Hematopoietic multipotent progenitor cell treated with erythropoietin and hydrocortisone succinate and interleukin-3 and kit ligand, for 8 days (in vitro differentiated cells): ENCODE measurements at places on chromosomes 11 and 22.

DNA sequence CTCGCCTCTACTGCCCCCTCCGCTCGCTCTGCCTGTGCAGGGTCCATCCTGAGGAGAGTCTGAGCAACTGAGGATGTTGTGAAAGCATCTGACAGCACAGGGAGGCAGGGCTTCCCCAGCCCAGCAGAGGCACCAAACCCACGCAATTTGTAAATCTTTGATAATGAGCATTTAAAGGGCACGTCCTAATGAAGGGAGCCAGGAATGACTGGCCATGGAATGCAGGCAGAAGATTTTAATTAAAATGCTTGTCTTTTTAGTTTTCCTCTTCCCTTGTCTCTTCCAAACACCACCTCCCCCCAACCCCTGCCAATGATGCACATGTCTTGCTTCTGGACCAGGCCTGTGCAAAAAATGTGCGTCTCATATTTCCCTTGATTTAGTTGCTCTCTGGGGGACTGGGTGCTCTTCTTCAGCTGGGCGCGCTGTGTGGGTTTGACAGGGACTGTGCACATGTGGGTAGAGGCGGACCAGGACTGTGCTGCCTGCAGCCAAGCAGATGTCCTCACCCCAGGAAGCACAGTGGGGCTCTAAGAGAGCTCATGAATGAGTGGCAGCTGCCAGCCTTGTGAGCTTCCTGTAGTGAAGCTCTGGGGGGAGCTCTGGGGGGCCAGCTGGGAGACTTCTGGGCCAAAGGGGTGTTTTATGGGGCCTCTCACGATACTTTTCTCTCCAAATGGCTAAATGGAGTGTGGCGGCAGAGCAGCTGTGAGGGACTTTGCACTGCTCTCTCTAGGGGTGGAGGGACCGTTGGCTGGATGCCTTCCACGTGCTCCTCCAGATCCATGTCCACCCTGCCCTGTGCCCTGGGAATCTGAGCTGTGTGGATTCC is 273.5 kb downstream of the ST3GAL4 start:
- DNase-seq, result no peak

- no peak for DNase-seq
These were observed 314.5 kb upstream of the CCDC90B start for GRCh38 chr11:83600661-83601060.

GRCh38 chr11:406796-407650 is 7.8 kb downstream of the SIGIRR start:
- DNase-seq, result peak; percentile 82

GRCh38 chr11:66070604-66071380 is 720 bp downstream of the PACS1 start:
- no peak for DNase-seq

DNA sequence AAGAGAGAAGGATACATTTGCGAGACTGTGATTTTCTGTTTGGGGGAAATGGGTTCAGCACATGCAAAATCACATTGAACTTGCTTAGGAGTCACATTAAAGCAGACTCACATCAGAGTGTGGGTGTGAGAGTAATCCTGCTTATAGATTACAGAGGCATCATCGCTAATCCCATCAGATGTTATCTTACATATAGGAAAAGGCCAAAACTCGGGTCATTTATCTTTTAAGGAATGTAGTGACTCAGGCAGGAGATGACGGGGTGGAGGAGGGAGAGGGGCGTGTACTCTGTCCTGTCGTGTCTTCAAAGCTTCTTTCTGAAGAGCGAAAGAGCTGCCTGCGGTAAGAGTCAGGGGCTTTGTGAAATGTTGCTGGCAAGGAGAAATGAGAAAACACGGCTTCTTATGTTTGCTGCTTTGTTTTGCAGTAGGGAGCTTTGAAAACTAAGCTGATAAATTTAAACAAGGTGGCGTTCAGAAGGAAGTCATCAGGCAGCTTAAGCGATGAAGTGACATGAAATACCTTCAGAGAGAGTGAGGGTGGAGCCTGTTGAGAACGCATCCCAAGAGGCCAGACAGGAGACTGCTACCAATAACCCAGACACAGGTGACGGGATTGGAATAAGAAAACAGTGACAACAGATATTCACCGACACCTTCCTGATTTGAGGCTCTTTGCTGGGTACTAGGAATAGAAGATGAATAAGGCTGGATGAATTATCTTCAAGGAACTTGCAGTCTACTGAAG is 2.2 kb upstream of the C11orf16 start:
- no peak for DNase-seq

DNA sequence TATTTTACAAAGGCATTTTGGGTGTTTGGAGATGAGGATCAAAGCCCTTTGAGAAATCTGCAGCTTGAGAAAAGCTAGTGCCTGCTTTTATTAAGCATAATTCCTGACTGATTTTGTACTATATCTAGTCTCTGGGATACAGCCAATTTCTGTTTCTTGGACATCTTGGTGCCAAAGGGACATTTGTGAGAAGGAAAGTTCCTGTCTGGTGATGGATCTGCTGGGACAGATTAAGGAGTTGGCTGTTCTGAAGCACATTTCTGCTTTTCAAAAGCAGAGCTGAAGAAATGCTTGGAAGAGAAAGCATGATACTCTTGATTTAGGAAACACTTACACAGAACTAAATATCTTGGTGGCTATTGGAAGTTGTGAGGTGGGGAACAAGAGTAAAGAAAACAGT is 254.6 kb upstream of the CCDC90B start:
- DNase-seq, result no peak

- DNase-seq, result no peak
These were observed 90.1 kb downstream of the PDHX start for GRCh38 chr11:35006389-35007128.

GRCh38 chr11:77821349-77821851 is 456 bp downstream of the AAMDC start:
- no peak for DNase-seq

GRCh38 chr22:29093501-29094300 is 20.9 kb downstream of the KREMEN1 start:
- DNase-seq, result no peak

GRCh38 chr11:123729602-123730001 is 11.9 kb downstream of the ZNF202 start:
- no peak for DNase-seq

DNA sequence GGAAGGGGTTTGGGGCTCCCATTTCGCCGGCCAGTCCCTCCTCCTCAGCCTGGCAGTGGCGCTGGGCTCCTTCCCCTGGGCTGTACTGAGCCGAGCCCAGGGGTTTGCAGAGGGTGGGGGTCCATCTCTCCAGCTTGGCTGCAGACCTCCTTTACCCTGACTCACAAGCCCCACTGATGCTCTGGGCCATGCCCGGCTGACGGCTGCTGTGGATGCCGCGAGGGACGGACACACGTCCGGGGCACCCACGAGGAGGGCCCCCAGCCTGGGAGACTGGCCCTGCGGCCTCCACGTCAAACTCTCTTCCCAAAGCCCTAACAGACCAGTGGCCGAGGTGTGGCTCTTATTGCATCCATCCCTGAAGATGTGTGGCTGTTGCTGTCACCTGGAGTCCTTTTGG is 14.1 kb downstream of the PMM1 start:
- no peak for DNase-seq

GRCh38 chr22:39833093-39833492 is 60.5 kb downstream of the ENTHD1 start:
- DNase-seq, result no peak

DNA sequence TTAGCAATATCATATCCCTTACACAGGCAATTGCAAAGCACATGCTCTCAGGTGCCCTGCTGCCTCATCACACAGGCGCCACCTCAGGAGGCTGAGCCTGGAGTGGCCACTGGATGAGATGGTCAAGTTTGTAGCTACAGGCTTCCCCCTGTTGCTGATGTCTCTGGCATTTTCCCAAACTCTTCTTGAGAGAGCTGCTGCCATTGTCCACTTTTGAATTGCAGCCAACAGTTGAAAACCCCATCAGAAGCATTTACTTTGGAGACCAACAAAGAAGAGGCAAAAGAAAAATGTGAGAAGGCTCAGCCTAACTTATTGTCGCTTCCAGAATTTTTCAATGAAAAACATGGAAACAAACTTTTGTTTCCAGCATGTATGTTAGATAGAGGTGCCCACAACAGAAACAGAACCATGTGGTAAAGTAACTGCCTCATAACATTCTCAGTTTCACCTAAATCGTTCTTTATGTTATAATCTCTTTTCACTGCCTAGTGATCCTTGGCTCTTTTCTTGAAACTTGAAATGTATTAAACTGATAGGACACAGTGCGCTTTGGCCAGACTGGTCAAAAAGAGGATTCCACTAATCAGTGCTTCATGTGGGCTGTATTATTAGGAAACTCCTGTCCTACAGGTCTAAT is 47.6 kb upstream of the OR8B8 start:
- no peak for DNase-seq

GRCh38 chr22:49899530-49899929 is 18.7 kb downstream of the ALG12 start:
- DNase-seq, result no peak

- DNase-seq, result no peak
These were observed 17.1 kb downstream of the YPEL1 start for GRCh38 chr22:21718499-21718898.

- no peak for DNase-seq
These were observed 77.4 kb downstream of the SOX6 start for GRCh38 chr11:16278979-16279378.

DNA sequence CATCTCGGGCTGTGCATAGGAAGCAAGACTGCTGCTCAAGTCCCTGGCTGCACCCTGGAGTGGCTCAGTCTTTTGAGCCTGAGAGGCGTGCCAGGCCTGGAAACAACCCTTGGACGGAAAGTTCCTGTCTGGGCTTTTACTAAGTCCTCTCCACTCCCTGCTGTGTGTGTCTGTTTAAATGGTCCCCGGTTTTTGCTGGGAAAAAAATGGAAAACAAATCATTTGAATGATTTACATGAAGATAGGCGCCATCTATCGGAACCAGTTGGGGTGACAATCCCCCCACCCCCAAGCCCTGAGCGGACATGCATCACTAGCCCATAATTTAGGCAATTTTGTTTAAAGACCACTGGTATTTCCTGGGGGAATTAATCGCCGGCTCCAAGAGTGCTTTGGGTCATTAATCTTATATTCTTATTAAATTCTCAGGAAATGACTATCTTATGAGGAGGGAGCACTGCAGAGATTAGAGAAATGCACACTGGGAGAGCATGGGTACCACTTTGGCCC is 2.7 kb upstream of the GAB2 start:
- DNase-seq, result peak; percentile 56

GRCh38 chr11:120337355-120338106 is 1.3 kb downstream of the ARHGEF12 start:
- peak; percentile 31 for DNase-seq

- DNase-seq, result no peak
These were observed 56.4 kb upstream of the PITPNB start for GRCh38 chr22:27975381-27976013.

DNA sequence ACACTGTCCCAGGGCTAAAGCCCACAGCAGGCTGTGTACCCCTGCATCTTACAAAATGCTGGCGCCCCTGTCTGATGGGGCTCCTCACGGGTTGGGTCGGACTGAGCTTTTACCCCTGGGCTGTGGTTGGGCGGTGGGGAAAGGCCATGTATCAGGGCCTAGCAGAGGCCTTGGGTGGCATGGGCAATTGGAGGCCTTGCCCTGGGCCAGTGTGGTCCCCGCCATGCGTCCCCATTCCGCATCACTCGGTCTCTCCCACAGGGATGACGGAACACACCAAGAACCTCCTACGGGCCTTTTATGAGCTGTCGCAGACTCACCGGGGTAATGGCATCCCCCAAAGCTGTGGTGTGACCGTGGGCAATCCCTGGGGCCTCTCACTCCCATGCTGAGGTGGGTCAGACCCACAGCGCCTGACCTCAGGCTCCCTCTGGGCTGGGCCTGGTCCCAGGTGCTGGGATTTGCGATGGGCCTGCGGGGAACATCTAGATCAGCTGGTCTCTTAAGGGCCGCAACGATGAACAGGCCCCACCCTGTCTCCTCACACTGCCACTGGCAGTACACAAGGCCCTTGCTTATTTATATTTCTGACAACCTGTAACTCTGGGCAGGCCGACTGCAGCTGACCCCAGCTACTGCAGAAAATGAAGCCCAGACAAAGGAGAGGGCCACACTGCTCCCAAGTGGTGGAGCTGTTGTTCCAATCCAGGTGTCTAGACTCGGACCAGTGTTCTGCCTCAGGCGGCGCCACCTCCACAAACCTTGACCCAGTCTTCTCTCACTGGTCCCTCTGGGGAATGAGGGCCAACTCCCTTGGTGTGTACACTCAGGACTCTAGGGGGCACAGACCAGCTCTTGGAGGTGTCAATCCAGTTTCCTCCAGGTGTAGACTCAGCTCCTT is 12.3 kb downstream of the SLC16A8 start:
- DNase-seq, result no peak

DNA sequence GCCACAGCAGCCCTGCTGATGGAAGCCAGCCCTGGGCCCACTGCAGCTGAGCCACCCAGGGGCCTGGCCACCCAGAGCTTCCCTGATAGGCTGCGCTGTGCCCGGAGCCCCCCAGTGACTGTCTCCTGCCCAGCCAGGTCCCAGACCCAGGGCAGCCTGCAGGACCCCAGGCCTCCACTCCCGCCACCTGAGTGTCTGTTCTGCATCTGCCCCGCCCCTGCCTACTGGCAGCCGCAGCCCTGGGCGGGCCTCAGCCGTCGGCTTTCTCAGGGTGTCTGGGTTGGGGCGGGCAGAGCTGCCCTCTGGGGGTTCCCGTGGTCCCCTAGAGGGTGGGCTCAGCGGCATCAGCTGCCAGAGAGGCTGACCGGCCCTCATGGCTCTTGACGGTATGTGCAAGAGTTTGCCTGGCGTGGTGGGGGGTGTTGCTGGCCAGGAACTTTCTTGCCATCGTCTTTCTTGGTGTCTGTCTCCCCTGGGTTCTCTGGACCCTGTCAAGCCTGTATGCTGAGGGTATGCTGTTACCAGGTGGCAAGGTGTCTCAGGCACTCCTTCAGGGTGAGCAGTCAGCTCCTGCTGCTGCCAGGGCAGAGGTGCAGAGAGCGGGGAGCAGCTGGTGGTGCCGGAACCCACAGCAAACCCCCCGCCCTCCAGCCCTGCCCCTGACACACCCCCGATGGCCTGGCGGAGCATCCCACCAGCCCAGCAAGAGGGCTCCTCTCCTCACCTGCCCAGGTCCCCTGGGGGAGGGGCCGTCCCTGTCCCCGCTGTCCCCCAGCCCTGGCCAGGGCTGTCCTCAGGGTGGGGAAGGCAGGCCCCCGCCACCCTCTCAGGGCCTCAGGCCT is 12.2 kb upstream of the PIM3 start:
- DNase-seq, result no peak

- no peak for DNase-seq
These were observed 18.2 kb downstream of the C11orf91 start for GRCh38 chr11:33682446-33682845.
